ENCODE measurements at places on chromosomes 6 and 20.

- DNase-seq, result no peak
Observed at GRCh38 chr6:42963179-42963854, 2.8 kb downstream of the GNMT start.

GRCh38 chr20:15843777-15844176 lies 729.5 kb downstream of the KIF16B start:
- DNase-seq, result no peak

GRCh38 chr20:12528591-12529041 lies 480.2 kb upstream of the SPTLC3 start:
- DNase-seq, result no peak

- DNase-seq, result no peak
Observed at GRCh38 chr6:12439296-12439695, 149.1 kb downstream of the EDN1 start.

GRCh38 chr6:22647719-22648118 lies 78.4 kb downstream of the HDGFL1 start:
- DNase-seq, result no peak

GRCh38 chr20:11626551-11626950 lies 291.1 kb upstream of the BTBD3 start:
- DNase-seq, result no peak

DNA sequence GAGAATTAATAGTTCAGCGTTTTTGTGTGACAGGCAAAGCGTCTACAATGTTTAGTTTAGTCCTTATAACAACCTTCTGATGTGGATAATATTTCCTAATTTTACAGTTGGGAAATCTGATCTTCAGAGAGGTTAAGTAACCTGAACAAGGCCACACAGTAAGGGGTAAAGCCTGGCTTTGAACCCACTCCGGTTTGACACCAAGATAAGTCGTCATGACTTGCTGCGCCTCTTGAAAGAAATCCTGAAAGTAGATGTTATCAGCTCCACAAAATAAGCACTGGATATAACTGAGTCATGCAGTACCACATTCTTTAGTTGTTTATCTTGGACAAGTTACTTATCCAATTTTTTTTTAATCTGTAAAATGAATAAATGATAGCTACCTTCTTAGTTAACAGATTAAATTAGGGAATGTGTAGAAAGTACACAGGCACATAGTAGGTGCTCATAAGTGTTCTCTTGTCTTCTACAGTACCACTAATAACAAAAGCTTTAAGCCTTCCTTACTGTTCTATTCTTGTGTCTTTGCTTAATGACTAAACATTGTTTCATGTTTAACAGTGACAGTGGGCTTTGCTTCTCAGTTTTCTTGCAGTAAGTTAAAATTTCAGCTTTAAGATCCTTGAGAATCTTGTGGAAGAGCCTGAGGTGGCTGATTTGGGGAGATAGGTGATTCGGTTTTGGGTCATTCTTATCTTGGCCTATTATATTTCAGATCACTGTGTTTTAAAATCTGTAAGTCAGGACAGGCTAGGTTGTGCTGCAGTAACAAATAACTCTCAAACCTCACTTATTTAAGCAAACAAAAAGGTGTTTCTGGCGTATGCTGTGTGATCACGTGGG lies 2.1 kb downstream of the HIVEP1 start:
- DNase-seq, result no peak

- no peak for DNase-seq
Observed at GRCh38 chr6:122696079-122696478, 83.4 kb upstream of the FABP7 start.

DNA sequence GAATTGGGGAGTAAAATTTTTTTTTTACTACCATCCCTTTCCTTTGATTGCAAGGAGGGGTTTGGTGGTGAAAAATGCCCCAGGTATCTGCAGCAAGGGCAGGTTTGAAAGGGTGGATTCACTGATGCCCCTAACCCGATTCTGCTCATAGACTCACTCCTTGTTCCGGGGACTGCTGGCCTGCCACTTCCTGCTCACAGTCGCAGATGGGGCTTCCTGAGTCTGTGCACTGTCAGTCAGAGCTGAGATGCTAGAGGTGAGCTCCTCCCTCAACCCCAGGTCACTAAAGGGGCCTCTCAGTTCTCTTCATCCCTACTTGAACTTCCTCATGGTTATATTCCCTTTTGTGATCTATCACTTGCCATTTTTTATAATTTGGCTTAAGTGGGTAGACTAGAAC lies 357.9 kb downstream of the FARS2 start:
- no peak for DNase-seq

DNA sequence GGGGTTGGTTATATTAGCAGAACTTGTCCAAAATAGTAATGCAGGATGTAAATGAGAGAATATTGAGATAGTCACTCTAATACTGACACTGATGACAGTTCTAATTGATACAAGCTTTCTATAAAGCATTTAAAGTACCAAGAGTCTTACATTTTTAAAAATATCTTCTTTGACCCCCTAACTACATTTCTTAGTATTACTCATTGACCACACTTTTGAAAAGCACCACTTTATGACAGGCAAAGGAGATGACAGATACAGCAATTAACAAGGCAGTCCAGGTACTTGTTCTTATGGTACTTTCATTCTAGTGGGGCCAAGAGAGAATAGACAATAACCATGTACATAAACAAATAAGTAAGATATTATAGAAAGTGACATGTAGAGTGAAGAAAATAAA lies 139.4 kb upstream of the EYA4 start:
- no peak for DNase-seq

- DNase-seq, result no peak
Observed at GRCh38 chr20:1790386-1790785, 104.8 kb upstream of the SIRPA start.

GRCh38 chr6:39908838-39909583 lies 25.3 kb downstream of the MOCS1 start:
- no peak for DNase-seq

- no peak for DNase-seq
Observed at GRCh38 chr6:126118058-126118755, 131.9 kb downstream of the TRMT11 start.

GRCh38 chr6:45835721-45836437 lies 179.8 kb downstream of the CLIC5 start:
- no peak for DNase-seq

- no peak for DNase-seq
Observed at GRCh38 chr6:33437666-33438065, 16.7 kb upstream of the ZBTB9 start.

DNA sequence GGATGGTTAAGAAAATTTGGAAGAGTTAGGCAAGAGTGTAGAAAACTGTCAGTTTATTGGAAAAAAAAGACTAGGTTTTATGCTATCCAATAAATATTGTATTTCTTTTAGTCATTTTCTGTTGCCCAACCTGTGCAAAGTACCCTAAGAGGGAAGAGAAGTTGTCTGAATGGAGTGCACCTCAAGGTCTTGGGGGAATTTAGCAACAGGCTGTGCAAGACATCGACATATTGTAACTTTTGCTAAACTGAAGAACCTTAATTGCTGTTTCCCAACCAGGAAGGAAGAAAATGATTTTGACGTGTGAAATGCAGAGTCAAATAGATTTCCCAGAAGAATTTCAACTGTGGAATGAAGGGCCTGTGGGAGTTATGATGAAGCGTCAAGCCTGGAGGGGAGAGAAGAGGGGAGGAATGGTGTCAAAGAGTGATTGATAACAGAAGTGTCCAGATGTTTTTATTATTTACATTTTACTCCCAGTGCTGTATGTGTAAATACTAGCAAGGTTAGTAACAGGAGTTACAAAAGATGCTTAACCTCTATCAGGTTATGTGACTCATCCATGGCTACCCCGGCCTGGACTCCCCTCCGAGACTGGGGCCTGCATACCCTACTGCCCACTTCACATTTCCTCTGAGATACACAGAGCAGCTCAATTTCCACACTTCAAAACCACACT lies 246.8 kb downstream of the MYLK4 start:
- DNase-seq, result no peak

DNA sequence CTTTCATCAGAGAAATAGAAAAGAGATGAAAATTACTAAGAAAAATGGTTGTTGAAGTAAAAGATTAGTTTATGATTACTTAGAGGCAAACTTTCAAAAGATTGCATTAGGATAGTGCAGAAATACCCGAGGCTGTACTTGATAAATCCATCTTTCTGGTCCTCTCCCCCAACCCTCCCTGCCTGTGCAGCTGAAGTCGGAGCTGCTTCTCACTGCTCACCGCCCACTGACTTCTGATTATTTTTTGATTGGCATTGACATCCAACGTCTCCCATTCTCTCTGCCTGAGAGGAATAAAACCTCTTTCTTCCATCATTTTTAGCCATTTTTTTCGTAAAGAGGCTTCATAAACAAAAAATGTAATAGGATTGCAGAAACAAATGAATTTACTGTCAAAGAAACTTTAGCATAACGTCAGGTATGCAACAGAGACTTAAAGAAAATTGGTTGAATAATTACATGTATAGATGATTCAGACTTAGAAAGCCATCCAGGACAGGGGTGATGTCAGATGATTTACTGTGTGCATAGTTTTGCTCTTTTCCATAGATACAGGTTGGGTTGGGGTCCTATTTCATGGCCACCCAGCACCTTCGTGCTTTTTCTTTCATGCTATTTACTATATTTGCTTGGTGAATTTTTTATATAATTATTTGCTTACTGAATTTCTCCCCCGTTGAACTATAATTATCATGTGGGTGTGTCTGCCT lies 53.6 kb upstream of the EDN3 start:
- no peak for DNase-seq

DNA sequence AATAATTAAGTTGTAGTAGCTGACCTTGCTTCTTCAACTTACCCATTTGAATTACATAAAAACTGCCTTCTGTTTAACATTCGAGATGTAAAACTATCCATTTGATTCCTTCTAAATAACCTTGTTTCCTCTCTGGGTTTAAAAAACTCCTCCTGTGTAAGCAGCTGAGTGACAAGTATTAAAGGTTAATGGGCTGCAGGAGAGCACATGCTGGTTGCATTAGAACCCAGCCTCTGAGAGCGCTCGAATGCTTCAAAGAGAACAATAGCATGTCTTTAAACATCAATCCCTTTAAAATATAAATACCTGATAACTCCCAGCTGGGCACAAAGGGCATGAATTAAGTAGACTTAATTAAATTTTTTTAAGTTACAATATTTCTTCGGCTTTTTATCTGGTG lies 215.8 kb downstream of the EYA4 start:
- no peak for DNase-seq

DNA sequence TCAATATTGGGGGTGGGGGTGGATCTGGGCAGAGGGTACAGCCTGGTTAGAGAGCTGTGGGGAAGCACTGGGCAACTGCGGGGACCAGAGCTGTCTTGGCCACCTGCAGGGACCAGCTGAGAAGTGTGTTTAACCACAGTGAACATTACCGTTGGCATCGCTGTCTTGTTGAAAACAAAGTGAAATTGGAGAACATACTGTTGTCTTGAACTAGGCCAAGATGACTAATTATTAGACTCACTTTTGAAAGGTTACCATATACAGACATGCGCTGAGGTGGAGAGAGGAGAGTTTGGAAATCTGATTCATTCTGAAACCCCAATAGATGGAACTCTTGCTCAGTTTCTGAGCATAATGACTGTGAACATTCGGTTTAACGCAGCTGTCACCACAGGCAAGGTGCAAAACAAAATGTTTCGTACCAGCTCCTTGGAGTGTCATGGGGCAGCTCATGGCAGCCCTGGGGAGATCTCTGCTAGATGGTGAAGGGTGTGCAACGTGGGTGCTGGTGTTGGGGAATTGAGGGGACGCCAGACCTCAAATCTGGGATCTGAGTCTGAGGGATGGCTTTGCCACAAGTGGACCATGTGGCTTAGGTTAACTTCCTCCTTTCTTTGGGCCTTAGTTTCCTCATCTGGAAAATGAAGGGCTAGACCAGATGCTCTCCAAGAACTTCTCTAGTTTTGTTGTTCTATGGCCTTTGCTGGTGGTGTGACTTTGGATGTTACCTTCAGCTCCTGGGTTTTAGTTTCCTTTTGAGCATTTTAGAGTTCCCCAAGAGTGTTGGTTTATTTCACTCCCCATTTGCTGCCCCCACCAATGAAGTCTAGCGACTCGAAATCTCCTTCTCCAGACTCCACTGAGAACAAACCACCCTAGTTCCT lies 24.6 kb upstream of the GTSF1L start:
- DNase-seq, result no peak

DNA sequence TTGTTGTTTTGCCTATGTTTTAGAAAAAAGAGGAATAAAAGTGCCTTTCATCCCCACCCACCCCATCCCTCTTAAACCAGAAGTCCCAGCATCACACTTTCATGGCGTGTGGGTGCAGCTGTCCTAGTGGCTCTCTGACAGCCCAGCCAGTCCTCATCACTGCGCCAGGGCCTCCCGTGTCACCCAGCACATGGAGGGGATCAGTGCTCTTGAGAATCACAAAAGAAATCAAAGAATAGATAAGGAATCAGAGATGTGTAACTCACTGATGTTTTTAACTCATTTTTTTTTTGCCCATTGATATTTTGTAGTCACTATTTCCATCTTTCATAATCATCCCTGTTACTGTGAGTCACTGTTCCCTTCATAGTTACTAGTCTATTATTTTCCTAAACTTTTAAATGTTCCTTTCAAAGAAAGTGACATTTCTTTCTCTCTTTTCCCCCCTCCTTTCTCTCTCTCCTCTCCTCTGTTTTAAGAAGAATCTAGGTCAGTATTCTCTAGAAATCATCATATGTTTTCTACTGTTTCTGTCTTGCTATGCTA lies 78.6 kb downstream of the AIG1 start:
- DNase-seq, result no peak

- DNase-seq, result no peak
Observed at GRCh38 chr20:13676682-13677081, 38.0 kb upstream of the TASP1 start.

- DNase-seq, result no peak
Observed at GRCh38 chr6:43824703-43825064, 54.7 kb downstream of the VEGFA start.

GRCh38 chr20:8507231-8507630 lies 375.2 kb downstream of the PLCB1 start:
- DNase-seq, result no peak

DNA sequence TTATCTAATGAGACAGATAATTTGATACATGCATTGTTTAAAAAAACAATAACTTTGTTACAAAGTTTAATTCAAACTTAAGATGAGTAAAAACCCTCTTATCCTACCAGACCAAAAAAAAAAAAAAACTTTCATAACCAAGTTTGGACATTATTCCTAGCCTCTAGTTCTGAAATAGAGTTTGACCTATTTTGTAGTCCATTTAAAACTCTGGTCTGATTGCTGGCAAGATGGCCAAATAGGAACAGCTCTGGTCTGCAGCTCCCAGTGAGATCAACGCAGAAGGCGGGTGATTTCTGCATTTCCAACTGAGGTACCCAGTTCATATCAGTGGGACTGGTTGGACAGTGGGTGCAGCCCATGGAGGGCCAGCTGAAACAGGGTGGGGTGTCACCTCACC lies 125.9 kb downstream of the FRK start:
- no peak for DNase-seq

GRCh38 chr6:113290684-113291083 lies 566.5 kb upstream of the MARCKS start:
- DNase-seq, result no peak
